ENCODE measurements at places on chromosomes 12 and 14.

- peak; percentile 11 for DNase-seq
These were observed 13.1 kb upstream of the TMTC1 start for GRCh38 chr12:29796823-29797263.

DNA sequence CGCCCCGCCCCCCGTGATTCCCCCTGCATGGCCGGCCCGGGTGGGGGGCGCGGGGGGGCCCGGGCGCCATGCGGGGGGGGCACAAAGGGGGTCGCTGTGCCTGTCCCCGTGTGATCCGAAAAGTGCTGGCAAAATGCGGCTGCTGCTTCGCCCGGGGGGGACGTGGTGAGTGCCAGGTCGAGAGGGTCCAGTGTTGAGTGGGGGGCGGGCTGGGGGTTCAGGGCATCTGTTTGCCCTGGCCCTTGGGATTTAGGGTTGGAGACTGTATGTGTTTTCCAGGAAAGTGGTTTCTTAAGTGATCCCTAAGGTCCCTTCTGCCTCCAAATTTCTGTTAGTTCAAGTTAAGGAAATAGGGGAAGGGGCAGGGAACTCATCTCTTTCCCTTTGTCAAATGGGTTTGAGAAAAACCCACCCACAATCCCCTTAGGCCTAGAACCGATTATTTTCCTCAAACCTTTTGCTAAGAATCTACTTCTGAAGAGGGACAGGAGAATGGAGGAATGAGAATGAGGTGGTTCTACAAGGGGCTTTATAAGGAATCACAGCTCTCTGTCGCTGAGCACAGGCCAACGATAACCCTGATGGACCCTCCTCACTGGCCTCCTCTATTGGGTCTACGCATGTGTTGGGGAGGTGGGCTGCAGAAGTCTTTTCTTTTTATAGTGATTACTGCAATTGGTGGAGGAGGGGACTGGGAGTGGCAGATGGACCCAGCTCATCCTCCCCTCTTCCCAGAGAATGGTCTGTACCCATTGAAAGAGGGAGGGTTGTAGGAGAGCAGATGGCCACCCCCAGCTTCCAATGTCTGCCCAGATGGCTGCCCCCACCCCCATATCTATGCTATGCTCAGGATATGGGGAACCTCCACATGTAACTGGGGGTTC lies 834 bp downstream of the ARHGEF25 start:
- DNase-seq = no peak

- no peak for DNase-seq
These were observed 9.5 kb downstream of the TRMT61A start for GRCh38 chr14:103538291-103539055.

DNA sequence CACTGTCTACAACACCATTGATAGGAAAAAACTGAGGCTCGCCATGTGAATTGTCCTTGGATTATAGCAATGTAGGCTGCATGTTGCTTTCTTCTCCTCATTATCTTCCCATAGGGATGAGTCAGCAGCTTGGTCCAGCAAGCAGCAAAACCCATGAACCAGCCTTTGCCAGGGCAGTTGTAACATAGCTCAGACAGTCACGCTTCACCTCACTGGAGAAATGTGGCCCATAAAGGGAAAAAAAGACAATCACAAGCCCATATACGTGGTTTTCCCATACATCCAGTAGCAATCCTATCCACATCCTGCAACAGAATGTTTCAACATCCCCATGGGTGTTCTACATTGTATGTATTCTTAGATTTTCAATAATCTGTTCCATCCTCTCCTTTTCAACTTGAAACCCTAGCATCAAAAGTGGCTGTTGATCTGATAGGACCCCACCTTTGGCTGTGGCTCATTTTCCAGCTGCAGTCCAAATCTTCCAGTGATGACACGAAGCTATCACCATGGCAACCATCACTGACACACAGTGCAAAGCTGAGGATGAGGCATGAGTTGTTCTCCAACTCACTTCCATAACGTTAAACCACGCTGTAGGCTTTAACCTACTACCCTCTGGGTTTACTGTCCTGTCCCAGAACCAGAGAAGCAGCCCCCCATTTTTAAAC lies 34.0 kb downstream of the GRIN2B start:
- no peak for DNase-seq

DNA sequence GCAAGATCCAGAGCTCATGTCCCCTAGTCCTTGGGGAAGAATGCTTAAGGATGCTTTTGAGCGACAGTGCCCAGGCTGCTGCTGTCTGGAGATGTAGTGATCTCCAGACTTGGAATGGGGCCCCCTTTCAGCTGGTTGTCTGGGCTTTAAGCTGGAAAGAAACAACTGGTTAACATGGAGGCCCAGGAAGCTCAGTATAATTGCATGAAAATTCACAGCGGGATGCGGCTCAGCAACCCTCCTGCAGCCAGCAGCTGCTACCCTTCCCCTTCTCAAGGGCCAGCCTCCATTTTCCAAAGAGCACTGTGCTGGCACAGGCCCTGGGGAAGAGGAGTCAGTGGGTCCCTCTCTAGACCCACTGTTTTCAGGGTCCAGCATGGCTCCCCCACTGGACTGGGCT lies 26.3 kb downstream of the RAB35 start:
- no peak for DNase-seq

DNA sequence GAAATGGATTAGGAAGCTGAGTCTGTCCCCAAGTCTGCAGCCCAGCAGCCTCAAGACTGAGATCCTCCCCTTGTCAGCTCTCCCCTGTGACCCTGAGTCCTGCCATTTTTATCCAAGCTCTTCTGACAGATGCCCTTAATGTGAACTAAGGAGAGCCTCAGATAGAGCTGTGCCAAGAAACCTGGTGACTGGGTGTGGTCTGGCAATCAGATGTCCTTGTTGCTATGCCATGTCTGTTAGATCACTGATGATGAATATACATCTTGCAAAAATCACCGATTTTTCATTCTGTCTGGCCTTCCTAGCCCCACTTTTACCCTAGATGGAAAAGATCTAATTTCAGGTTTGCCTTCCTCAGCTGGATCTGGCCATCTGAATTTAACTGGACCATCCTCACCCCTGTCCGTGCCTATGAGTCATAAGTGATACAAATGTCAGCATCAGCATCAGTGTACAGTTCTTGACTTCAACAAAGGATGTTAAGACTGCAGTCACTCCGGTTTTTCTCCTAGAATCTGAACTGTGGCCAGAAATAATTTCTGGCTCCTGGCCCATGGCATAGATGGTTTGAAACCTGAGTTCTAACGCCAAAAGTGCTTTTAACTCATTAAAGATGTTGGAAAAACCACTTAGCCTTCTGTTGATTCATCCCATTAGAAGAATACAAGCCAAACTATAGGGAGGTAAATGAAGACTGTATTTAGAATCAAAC lies 61.2 kb upstream of the GRIP1 start:
- DNase-seq = no peak

GRCh38 chr14:95530473-95531276 lies 4.2 kb upstream of the GLRX5 start:
- DNase-seq = no peak

GRCh38 chr14:20827326-20827725 lies 24.7 kb upstream of the RNASE1 start:
- DNase-seq = no peak

DNA sequence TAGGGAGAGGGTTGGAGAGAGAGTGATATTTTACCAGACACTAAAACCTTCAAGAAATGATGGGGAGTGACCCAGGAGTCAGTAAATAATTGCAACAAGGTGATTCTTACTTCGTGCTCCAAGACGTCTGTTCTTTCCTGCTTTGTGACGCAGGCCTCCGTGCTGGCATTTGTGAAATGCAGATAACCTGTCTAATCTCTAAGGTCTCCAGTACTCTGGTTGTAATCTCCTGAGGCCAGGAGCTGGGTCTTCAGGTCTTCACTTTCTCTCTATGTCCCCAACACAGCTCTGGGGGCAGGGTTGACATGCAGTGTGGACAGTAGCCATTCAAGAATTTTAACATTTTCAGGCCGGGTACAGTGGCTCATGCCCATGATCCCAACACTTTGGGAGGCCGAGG lies 53.1 kb downstream of the CD9 start:
- DNase-seq = no peak

GRCh38 chr14:105880616-105881015 lies 354.2 kb downstream of the TMEM121 start:
- no peak for DNase-seq

GRCh38 chr12:5244513-5244972 lies 187.4 kb upstream of the NTF3 start:
- peak; percentile 72 for DNase-seq

DNA sequence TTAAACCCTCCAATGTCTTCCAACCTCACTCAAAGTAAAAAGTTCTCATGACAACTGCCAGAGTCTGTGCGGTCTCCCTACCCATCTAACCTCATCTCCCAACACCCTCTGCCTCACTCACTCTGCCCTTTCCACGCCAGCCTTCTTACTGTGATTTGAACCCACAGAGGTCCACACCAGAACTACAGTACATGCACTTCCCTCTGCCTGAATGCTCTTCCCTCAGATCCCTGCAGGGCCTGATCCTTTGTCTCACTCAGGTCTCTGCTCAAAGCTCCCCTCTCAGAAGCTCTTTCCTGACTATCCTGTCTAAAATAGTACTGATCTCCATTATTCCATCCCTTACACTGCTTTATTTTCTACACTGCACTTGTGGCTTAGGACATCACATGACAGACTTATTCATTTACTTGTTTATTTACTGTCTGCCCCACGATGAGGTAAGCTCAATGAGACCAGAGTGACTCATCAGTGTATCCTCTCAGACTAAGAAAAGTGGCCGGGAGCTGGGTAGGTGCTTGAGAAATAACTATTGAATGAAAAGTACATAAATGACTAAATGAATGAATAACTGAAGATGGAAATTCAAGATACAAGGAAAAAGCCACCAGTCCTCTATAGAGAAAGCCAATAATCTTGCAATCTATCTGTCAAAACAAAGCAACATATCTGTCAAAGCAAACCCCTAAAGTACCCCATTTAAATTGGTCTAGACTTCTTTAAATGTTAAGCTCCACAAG lies 17.1 kb downstream of the POMT2 start:
- no peak for DNase-seq

GRCh38 chr12:112868459-112869041 lies 38.2 kb upstream of the OAS1 start:
- peak; percentile 39 for DNase-seq

Measured in HuH-7 (cell line).